NCI-H1436 treated with DMSO at 0.1 percent for 48 hours (cell line): ENCODE measurements at places on chromosomes 16 and 17.

DNA sequence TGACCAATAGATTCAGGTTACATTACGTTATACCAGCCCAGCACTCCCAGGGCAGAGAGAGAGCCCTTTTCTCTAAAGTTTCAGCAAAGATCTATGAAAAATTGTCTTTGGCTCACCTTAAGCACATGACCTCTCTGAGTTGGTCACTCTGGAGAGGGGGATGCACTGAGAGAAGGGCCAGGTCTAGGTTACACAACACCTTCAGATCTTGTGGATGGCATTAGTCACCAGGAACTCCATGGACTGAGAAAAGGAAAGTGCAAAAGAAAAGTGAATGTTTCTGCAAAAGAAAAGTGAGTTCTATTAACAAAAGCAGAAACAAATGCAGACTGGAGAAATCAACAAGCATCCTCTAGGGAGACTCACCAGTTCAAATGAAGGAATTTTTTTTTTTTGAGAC, 253.3 kb upstream of the SALL1 start:
- no peak for DNase-seq

DNA sequence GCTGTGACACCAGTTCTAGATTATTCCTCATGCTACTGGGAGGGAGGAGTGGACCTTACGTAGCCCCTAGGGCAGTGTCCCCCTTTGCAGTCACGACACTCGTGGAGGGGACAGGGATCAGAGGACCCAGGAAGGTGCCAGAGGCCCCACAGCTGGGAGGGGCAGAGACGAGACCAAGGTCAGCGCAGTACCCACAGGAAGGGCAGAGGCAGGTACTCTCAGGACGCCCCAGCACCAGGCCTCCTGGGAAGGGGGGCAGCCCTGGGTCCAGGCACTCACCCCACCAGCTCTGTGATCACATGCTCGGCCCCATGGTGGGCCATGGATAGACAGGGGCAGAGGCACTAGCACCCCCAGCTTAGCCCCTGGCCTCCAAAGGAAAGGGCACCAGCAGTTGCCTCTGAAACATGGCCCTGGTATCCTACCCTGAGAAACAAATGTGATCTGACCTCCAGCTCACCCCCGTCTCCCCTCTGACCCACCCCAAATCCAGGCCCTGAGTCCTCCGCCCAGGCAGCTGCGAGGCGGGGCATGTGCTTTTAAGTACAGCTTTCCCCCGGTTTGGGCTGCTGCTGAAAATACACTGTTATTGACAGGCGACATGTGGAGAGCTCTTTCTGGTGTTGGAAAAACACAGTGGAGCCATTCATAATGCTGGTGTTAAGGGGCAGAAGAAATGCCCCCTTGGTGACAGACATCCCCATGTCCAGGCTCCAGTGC, 361.9 kb downstream of the C16orf95 start:
- no peak for DNase-seq

GRCh38 chr16:10624527-10624926, 44.1 kb upstream of the EMP2 start:
- no peak for DNase-seq

DNA sequence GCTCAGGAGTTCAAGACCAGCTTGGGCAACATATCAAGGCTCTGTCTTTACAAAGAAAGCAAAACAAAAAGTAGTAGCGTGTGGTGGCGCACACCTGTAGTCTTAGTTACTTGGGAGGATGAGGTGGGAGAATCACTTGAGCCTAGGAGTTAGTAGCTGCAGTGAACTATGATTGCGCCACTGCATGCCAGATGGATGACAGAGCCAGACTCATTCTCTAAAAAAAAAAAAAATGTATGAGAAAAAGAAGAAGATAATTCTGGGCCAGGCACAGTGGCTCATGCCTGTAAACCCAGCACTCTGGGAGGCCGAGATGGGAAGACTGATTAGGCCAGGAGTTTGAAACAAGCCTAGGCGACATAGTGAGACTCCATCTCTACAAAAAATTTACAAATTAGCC, 28.5 kb downstream of the STAT5B start:
- no peak for DNase-seq

DNA sequence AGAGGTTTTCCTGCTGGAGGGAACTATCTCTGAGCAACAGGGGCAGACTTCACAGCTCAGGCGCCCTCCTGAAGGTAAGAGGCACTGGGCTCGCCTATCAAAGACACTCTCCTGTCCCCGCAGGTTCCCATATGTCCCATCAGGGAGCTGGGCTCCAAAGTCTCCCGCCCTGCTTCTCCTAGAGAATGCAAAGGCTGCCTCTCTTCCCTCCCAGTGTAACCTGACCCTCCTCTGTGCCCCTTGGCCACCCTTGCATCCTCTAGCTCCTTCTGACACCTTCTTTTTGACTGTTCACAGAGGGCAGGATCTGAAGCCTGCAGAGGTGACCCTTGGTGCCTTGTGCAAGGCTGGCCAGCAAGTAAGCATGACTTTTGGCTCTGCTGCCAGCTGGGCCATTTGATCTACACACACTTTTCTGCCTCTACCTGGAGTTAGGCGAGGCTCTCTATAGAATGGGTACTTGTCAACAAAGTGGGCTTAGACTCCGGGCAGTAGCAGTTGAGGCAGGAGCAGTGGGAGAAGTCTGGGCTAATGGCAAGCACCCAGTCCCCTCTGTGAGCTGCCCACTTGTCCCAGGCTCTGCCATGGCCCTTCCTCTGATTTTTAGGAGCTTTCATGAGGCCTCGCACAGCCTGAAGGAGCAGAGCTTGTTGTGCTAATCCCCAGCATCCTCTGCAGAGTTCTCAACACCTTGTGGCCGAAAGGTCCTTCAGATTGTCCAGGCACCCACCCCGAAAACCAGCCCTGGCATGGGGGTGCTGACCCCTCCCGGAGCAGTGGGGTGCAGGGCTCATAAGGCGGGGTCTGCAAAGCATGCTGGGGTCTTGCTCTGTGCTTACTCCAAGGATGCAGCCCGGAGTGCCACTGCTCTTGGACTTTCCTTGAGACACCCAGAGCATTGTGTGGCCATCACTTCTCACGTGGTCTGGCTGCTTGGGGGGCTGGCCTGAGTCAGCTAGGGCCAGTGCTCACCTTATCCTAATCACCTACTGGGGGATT, 122.9 kb downstream of the METRNL start:
- no peak for DNase-seq

DNA sequence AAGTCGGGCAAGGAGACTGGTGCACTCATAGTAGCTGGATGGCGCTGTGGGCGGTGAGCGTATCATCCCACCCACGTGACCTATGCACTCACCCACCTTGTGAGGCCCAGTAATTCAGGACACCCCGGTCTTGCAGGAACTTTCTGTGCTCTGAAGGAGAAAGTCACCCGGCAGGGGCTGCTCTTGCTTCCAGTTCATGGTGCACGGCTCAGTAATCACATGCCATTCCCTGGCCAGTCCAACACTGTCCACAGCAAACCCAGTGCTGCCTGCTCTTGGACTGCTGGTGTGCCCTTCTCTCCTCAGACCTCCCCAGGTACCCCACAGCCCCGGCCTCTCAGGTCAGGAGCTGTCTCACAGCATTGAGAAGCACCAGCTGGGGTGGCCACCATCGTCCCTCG, 16.4 kb upstream of the RHBDF2 start:
- DNase-seq: no peak

DNA sequence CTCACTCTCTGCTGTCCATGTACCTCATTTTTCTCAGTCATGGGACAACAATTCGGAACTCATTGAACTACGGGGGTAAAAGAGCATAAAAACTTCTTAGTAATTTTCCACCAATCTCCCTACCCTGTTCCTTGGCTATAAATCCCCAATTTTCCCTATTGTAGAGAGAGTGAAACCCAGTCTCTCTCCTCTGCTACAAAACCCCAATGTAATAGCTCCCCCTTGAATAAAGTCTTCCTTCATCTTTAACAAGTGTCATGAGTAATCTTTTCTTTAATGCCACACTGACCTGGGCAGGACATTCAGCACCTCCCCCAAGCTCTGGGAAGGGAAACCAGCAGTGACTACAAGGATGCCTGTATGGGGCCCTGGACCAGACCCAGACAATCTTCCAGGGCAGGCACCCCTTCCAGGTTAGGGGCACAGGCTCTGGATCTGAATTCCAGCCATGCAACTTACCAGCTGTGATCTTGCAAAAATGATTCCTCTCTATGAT, 10.2 kb upstream of the EIF1 start:
- DNase-seq: no peak

- DNase-seq: no peak
These were observed 2.0 kb downstream of the NCBP3 start for GRCh38 chr17:3843935-3844516.

GRCh38 chr17:36999471-36999870, 50.7 kb downstream of the AATF start:
- no peak for DNase-seq

GRCh38 chr16:71645450-71645849, 19.5 kb downstream of the MARVELD3 start:
- DNase-seq: no peak

- no peak for DNase-seq
These were observed 17.6 kb downstream of the RAPGEFL1 start for GRCh38 chr17:40194821-40195220.

GRCh38 chr17:68646626-68647526, 45.7 kb upstream of the FAM20A start:
- DNase-seq: no peak

DNA sequence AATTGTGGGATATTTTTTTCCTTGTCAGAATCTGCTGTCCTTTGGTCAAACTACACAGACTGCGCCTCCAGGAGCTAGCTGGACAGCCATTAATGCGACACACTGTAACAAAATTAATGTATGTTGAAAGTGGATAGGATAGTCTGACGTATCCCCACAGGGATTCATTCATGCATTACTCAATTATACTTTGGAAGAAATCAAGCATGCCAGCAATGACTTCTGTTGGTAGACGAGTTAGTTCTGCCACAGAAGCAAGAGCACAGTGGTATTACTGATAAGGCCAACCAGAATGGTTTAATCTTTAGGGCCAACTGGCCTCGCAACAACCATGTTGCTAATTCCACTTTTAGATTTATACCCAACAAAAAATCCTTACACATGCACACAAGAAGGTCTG, 106.4 kb upstream of the TOB1 start:
- no peak for DNase-seq

GRCh38 chr16:81638286-81638945, 140.7 kb upstream of the PLCG2 start:
- no peak for DNase-seq

DNA sequence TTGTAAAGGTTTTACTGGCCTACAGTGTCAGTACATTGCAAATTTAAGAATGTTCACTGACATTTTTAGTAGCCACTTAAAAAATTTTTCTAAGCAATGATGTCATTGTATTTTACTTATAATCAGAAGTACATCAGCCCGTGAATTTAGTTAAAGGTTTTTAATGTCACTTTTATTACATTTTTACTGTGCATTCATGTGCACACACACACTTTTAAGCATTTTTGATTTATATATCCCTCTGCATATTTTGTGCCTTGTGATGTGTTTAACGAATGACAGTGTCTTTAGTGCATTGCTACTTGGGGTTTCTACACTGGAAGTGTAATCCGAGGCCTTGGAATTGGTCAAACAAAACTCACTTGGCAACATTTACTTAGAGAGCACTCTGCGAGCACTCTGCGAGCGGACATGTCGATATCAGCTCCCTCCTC, 190.4 kb downstream of the WWOX start:
- no peak for DNase-seq

DNA sequence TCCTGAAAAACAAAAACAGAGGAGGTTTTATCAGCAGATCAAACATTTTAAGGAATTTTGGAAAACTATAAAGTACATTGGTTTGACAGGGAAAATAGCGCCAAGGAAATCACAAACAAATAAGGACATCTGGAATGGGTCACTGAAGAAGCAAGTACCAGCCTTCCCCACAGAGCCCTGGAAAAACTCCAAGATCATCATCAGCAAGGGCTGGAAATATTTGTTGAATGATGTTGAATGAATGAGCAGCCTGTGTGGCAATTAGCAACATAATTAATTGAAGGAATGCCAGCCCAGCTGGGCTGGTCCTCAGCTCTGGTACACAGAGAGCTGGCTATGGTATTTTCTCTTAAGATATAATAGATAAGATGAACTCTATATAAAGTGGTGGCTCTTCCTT, 290.4 kb downstream of the HS3ST3A1 start:
- DNase-seq: no peak

DNA sequence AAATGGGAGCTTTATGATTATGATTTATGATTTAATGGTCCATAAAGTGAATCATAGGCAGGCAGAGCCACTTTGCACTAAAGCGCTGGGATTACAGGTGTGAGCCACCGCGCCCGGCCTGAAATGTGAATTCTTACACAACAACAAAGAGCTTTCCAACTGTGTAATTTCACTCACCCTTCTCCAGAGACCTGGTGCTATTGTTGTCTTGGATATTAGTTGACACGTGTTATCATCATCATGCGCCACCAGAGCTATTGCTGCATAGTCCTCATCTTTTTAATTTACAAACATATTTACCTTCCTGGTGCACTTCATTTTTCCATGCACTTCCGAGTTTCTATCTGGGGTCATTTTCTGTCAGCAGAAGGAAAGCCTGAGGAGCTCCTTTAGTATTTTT, 4.8 kb upstream of the UTS2R start:
- peak; percentile 41 for DNase-seq

DNA sequence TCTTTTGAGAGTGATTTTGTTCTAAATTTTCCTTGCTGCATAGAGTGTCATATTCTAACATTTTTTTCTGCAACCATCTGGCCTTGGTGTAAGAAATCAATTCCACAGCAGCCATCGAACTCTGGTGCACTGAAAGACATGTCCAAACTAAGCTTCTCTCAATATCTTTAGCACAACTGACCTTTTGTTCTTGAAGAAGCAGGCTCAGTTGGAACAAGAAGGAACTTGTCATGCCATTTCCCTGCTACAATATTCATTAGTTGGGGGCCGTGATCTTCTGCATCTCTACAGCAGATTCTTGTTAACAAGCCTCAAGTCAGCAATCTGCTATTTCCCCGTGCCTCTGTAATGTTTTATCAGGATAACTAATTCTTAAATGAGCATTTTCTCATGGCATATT, 1305.6 kb downstream of the CDH11 start:
- no peak for DNase-seq

- DNase-seq: peak; percentile 15
These were observed 48.4 kb downstream of the TOX3 start for GRCh38 chr16:52498328-52499059.

GRCh38 chr17:56604691-56605290, 11.3 kb downstream of the NOG start:
- no peak for DNase-seq

DNA sequence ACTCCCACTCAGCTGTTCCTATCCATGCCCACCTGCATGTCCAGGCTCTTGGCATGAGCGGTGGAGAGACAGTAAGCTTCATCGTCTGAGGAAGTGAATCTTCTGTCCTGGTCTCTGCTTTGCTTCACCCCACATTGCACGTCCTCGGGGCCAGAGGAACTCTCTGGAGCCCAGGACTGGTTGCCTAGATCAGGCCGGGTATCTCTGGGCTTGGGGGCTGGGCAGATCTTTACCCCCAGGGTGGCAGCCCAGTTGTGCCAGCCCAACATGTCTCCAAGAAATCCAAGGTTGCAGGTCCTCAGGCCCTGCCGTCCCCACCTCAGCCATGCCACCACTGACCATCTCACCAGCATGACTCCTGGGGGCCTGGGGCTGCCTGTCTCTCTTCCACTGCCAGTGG, 58.3 kb downstream of the BEAN1 start:
- DNase-seq: no peak
